Activated naive CD8-positive, alpha-beta T cell treated with anti-CD3 and anti-CD28 coated beads for 36 hours (primary cell): ENCODE measurements at places on chromosomes 16 and 17. TPM values are rescaled to one million over a fixed set of nuclear protein-coding genes. Genes with fewer than 3 reads are reported as not detected.

Gene OR1F1
- not detected for total RNA-seq

Gene SPATA22
- 0.16 TPM for total RNA-seq

Gene HOXB9
- 3.4 TPM for total RNA-seq

Gene FNDC8
- not detected for total RNA-seq

Gene PRCD
- total RNA-seq = 0.66 TPM

Gene HOXB3
- total RNA-seq = 1.4 TPM

Gene SLFN13
- 22.1 TPM for total RNA-seq

Gene NRN1L
- total RNA-seq = not detected

Gene FN3K
- total RNA-seq = 2.4 TPM

Gene MVD
- total RNA-seq = 56.6 TPM

Gene KRT35
- not detected for total RNA-seq

Gene KRT32
- not detected for total RNA-seq

Gene TPPP3
- not detected for total RNA-seq

Gene IGFBP4
- total RNA-seq = 6.5 TPM

Gene HSF4
- 10.1 TPM for total RNA-seq

Gene ZNF750
- not detected for total RNA-seq

Gene KRT31
- not detected for total RNA-seq

Gene RNF112
- not detected for total RNA-seq

Gene GSG1L
- not detected for total RNA-seq

Gene CES1
- not detected for total RNA-seq

Gene AOC3
- 1.2 TPM for total RNA-seq

Gene TBC1D3G
- not detected for total RNA-seq

Gene ERBB2
- total RNA-seq = 4.3 TPM

Gene EFNB3
- not detected for total RNA-seq

Gene PROCA1
- 3.9 TPM for total RNA-seq

Gene EPX
- not detected for total RNA-seq

Gene RAB37
- total RNA-seq = 1.8 TPM

Gene UTP18
- 74.6 TPM for total RNA-seq

Gene UMOD
- total RNA-seq = not detected

Gene VAMP2
- total RNA-seq = 28.4 TPM

Gene MAPT
- 0.88 TPM for total RNA-seq

Gene DGKE
- 25.8 TPM for total RNA-seq

Gene ABCA3
- 3.5 TPM for total RNA-seq

Gene MYH3
- total RNA-seq = 3.2 TPM

Gene MYH11
- total RNA-seq = not detected

Gene PRSS22
- total RNA-seq = not detected

Gene ZNF200
- 12.2 TPM for total RNA-seq
